ENCODE measurements at places on chromosomes 3 and 15.

- peak; percentile 73 for DNase-seq
Measured at GRCh38 chr15:74598126-74598842, 17.4 kb upstream of the CLK3 start.

DNA sequence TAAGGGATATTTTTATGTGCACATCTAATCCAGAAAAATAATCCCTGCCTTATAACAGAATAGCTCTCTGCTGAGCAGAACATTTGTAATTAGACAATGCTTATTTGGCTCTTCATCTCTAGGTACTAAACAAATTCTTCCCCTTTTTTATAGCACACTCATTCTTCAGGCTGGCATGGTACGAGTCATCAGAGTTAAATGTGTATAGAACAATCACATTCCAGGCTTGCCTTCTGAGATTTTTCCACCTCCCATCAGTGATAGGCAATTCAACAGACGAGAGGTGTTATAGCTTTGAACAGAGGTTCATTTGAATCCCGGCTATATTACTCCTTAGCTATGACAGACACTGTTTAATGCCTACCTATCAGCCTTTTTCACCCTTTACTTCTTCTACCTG, 21.4 kb upstream of the SPPL2A start:
- no peak for DNase-seq

- DNase-seq, result no peak
Measured at GRCh38 chr3:56976651-56977560, 83.6 kb upstream of the SPATA12 start.

DNA sequence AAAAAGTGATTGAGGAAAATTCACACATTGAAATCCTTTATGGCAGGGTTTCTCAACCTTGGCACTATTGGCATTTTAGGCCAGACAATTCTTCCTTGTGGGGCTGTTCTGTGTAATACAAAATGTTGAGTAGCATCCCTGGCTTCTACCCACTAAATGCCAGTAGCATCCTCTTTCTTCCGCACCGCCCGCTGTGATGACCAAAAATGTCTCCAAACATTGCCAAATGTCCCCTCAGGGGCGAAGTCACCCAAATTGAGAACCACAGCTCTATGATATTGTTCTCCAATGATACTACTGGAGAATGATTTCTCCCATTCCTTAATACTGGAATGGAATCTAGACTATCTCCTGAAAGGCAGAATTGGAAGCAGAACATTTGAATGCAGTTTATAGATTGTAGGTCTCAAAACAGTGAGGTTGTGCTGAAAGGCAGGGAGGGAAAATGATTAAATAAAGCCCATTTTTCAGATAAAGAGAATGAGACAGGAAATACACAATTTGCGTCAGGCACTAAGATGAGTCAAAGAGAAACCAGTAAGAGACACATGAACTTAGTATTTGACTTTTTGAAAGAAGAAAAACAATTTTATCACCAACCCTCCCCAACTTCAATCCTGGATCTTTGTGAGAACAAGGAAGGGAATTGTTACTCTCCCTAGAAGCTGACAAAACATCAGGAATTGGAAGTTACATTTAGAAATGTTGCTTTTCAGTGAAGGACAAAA, 101.6 kb upstream of the TNIK start:
- no peak for DNase-seq

GRCh38 chr15:63678393-63678792, 81.2 kb downstream of the FBXL22 start:
- no peak for DNase-seq

Data from GM04504 (cell line).